ENCODE measurements at places on chromosomes 6 and 20. TPM values are rescaled to one million over a fixed set of nuclear protein-coding genes. Genes with fewer than 3 reads are reported as not detected.

- peak; percentile 38 for DNase-seq
Observed at GRCh38 chr6:7615611-7616383, 25.8 kb downstream of the SNRNP48 start.

DNA sequence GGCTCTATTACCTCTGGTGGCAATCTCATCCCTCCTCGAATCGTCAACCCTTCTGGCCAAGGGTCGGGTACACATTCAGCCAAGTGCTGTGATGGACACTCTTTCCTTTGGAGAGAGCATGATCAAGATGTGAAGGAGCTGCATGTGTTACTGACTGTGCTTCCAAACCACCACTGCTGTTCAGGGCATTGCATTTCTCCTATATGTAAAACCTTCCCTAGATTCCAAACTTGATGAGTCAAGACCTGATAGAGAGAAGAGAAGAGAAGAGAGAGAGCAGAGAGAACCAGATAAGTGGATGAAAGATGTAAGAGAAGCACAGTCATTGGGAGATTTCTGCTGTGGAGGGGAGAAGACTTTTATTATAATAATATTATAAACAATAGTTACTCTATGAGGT, 162.2 kb downstream of the KCNQ5 start:
- no peak for DNase-seq

DNA sequence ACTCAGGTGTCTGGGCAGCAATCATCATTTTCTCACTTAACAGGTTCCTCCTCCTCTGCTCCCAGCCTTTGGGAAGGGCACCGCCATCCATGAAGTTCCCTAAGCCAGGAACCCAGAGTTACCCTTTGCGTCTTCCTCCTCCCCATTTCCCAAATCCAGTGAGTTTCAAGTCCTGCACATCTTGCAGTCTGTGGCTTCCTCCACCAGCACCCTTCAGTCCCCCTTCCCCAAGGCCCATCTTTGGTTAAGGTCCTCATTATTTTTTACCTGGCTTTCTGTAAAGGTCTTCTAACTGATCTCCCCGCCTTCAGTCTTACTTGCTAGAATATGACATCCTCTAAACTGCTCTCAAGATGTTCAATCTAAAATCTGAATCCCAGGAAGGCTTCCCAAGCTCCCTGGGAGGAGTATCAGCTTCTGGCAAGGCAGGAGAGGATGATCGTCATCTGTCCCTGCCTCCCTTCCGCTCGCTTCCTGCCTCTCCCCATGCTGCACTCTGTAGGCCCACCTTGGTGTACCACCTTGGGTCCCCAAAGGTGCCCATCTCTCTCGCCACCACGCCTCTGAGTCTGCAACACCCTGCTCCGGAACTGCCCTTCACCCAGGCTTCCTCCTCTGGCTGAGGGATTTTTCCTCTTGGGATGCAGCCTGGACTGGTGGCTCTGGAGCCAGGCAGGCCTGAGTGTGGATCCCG, 11.4 kb upstream of the DUSP22 start:
- no peak for DNase-seq

GRCh38 chr6:80357674-80358073, 251.2 kb downstream of the BCKDHB start:
- DNase-seq = peak; percentile 26

DNA sequence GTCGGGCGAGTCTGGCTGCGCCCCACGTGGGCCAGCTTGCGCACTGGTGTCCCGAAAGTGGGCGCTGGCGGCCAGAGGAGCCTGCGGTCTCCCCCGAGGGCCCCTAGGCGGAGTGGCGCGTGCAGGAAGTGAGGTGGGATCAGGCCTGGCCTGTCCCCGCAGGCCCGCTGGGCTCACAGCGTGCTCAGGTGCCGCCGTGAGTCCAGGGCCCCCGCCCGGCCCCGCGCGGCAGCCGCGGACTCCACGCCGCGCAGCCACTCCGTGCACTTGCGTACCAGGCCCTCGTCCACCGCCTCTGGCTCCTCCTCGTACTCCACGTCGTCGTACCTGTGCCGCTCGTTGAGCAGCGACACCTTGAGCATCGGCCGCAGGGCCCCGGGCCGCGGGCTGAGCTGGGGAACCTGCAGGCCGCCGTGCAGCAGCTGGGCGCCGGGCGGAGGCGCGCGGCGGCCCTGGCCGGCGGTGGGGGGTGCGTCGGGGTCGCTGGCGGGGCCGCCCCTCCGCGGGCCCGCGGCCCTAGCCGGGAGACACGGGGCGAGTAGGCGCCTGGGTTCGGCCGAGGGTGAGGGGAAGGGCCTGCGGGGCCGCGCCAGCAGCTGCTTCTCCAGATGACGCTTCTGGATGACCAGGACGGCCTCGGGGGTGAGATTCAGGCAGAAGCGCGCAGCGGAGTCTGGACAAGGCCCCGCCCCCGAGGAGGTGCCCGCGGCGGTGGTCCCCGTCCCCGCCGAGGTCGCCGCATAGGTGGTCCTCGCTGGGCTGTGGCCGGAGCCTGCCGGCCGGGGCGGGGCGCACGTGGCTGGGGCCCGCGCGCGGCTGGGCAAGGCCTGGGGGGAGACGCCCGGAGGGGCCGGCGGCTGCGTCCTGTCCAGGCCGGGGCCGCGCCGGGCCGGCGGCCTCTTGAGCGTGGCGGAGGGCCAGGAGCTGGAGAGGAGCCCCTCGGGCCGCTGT, 835 bp downstream of the PRR18 start:
- peak; percentile 62 for DNase-seq

- no peak for DNase-seq
Observed at GRCh38 chr6:159959165-159959975, 9.5 kb upstream of the IGF2R start.

GRCh38 chr6:148395583-148396101, 53.0 kb downstream of the SASH1 start:
- DNase-seq = no peak

GRCh38 chr6:139325686-139326085, 33.9 kb upstream of the TXLNB start:
- DNase-seq = no peak

The PLN gene
- 52.7 TPM for total RNA-seq

The GPSM3 gene
- total RNA-seq = 3.1 TPM

The TMEM217 gene
- total RNA-seq = not detected
